ENCODE measurements at places on chromosomes 2 and 18.

- DNase-seq = no peak
Measured at GRCh38 chr2:215010390-215010789, 128.0 kb downstream of the ABCA12 start.

- no peak for DNase-seq
Measured at GRCh38 chr2:127052057-127052770, 54.7 kb downstream of the BIN1 start.

GRCh38 chr2:101688261-101688660 is 9.2 kb upstream of the MAP4K4 start:
- no peak for DNase-seq

DNA sequence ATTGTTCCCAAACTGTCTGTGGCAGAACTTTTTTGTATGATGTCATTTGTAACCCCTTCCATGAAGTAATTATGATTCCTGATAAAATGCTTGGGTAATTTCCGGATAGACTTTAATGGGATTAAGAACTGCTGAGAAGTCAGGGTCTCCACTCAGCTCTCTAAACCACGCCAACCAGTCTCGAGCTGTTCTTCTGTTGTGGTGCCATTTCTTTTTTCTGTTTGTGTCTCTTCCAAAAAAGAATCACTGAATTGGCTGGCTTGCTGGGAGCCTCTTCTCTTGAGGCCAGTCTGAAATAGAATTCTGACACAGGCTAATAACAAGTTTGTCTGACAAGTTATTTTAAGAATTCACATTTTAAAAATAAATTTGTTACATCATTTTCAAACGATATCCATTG is 198.9 kb downstream of the BCL2 start:
- DNase-seq = no peak

DNA sequence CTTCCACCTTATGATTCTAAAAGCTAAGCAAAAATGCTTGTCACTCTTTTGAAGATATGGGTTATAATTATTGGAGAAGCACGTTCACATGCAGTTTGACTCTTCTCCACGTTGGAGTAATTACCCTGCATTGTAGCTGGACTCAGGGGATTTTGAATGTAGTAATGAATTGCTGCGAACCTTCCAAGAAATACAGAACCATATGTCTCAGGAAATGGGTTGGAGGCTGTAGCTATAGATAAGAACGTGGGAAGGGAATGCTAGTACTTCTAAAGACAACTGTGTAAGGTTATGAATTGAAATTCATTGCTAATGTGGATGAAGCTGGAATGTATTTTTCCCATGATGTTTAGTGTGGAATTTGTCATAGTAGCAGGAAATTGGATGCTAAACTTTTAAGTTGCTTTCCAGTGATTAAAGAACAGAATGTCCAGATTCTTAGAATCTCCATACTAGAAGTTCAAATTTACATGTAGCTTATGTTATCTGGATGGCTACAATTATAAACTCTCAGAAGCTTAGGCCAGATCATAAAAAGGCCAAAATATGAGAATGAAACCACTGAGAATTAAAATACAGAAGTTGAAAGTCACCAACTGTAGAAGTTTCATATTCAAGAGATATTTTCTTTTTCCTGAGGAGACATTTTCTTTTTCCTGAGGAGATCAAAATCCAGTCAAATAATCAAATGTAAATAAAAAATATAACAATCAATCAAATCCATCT is 27.3 kb upstream of the SPOPL start:
- no peak for DNase-seq

All from GDM1 (cell line).